ENCODE measurements at places on chromosomes 1 and 21.

- no peak for DNase-seq
Observed at GRCh38 chr1:193727850-193728249, 541.4 kb upstream of the B3GALT2 start.

DNA sequence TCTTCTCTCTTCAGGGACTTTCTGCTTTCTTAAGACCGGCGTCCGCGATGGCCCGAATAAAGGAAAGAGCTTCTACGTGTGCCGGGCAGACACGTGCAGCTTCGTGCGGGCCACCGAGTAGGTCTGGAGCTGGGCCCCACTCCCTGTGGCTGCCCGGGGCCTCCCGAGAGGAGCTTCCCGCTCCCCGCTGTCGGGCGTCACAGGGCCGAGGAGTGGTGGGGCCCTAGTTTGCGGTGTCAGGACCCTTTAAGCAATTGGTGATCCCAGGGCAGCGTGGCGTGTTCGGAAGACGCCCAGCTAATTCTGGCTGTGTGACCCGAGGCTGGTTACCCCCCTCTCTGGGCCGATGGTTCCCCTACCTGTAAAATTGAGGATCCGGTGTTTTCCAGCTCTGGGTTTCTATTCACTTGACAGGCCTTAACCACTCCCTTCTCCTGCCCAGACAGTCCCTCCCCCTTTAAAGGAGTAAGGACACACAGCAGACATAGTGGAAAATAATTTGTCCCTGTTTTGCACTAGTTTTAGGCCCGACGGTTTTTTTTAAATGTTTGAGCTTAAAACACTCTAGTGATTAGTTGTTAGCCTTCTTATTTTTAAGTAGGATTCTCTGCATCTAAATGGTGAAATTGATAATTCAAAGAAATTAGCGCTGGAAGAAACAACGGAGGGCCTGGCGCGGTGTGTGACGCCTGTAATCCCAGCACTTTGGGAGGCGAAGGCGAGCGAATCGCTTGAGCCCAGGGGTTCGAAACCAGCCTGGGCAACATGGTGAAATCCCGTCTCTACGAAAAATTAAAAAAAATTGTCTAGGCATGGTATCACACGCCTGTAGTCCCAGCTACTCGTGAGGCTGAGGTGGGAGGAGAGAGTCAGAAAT lies 553 bp downstream of the TTF2 start:
- DNase-seq: no peak

- DNase-seq: no peak
Observed at GRCh38 chr1:54274448-54274847, 74.5 kb downstream of the MRPL37 start.

DNA sequence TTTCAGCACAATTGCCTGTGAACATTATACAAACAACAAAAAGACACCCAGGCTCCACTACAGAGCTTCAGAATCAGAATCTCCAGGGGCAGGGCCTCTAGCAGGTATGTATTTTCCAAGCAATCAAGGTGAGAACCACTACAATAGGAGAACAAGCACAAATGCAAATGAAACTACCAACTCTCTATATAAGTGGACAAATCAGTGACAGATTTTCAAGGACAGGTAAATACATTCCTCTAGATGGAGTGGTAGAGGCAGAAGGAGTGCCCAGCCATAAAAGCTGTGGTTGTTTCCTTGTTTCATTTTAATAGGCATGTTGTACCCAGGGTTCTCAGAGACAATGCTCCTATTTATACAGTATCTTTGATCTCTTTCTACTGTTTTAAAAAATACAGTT lies 20.1 kb upstream of the CCDC17 start:
- DNase-seq: no peak

GRCh38 chr1:1669468-1670440 lies 10.9 kb upstream of the CDK11B start:
- DNase-seq: no peak

GRCh38 chr1:222071387-222071786 lies 329.5 kb upstream of the DUSP10 start:
- DNase-seq: no peak

DNA sequence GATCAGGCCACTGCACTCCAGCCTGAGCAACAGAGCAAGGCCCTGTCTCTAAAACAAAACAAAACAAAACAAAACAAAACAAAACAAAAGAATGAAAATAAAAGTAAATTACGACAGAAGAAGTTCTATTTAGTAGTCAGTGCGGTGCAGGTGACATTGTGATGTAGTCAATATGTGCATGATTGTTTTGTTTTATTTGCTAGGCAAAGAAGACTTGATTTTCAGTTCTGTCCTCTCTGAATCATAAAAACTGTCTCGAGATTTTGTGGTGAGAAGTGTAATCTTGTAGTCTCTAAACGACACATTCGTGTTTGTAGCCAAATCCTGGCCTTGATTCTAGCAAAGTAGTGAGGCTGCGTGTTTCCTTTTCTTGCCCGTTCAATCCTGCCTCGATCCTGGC lies 23.5 kb downstream of the PEX14 start:
- no peak for DNase-seq

DNA sequence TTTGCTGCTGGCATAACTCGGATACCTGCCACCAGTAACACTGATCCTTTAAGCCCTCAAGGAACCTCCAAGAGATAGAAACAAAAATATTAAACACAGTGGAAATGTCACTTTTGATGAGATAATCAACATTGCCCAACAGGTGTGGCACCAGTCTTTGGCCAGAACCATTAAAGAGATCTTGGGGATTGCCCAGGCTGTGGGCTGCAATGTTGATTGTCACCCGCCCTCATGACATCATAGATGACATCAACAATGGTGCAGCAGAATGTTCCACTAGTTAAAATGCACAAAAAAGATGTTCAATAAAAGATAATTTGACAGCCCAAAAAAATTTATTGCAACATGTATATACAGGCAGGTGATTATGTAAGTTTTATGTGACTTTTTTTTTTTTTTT lies 20.2 kb upstream of the ZMYM1 start:
- no peak for DNase-seq

DNA sequence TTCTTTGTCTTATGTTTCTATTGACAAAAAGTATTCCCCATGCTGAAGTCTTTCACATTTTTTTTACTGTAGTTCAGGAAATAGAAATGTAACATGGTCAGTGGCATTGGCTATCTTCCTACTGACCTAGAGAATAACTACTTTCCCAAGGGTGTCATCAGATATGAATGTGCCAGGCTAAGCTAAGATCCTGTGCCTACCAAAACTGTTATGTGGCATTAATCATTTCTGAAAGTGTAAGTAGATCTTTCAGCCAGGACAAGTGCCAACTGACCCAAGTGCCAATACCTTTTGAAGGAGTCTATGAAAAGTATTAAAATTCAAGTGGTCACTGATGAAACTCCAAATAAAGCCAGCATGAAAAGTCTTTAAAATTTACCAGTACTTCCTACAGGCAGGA lies 165.3 kb downstream of the TNFSF18 start:
- no peak for DNase-seq

- DNase-seq: no peak
Observed at GRCh38 chr21:28892199-28893111, 100.2 kb downstream of the LTN1 start.

GRCh38 chr1:244657421-244657820 lies 4.5 kb downstream of the DESI2 start:
- DNase-seq: no peak

DNA sequence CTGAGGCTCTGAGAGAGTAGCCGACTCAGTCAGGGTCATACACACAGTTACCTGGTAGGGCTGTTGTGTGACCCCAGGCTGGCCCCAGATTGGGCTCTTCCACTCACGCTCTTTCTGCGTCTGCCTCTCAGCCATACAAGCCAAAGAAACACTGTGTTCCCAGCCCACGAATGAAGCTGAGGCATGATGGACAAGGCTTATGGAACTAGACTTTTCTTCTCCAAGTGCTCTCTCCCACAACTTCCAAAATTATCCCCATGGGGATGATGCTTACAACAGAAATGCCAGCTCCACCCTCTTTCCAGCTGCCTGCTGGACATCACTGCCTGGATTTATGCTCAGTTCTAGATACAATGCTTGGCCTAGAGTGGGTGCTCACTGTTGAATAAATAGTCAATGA lies 102.8 kb upstream of the JUN start:
- DNase-seq: no peak

- DNase-seq: no peak
Observed at GRCh38 chr1:158163000-158163947, 17.4 kb upstream of the CD1D start.

GRCh38 chr1:97999320-97999719 lies 78.5 kb upstream of the DPYD start:
- DNase-seq: no peak

DNA sequence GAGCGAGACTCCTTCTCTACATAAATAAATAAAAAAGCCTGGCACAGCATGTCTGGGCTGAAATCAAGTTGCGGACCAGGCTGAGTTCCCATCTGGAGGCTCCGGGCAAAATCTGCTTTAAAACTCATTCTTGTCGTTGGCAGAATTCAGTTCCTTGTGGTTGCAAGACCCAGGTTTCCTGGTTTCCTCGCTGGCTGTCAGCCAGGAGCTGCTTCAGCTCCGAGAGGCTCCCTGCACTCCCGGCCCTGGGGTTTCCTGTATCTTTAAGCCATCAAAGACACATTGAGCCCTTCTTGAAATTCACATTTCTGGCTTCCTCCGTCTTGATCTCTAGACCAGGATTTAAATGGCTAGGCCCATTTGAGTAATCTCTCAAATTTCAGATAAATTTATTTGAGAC lies 20.6 kb upstream of the SCCPDH start:
- DNase-seq: no peak

DNA sequence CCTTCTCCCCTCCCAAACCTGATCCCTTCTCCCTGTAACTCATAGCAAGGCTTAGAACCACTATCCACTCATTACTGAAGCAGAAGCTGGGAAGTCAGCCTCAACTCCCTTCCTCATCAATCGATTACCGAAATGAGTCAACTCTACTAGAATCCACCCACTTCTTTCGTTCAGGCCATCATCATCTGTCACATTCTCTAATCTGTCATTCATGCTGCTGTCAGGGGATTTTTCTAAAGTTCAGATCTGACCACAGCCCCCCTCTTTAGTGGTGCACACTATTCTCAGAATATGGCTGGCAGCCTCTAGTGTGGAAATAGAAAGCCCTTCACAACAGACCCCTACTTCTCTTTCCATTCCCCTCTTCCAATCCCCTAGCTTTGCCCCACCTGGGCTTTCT lies 5.1 kb downstream of the NT5C1A start:
- DNase-seq: no peak

GRCh38 chr1:234997896-234998741 lies 130.5 kb downstream of the TOMM20 start:
- no peak for DNase-seq

- no peak for DNase-seq
Observed at GRCh38 chr1:175133673-175134435, 58.7 kb downstream of the KIAA0040 start.

- DNase-seq: no peak
Observed at GRCh38 chr1:226078374-226078773, 15.9 kb downstream of the H3-3A start.

DNA sequence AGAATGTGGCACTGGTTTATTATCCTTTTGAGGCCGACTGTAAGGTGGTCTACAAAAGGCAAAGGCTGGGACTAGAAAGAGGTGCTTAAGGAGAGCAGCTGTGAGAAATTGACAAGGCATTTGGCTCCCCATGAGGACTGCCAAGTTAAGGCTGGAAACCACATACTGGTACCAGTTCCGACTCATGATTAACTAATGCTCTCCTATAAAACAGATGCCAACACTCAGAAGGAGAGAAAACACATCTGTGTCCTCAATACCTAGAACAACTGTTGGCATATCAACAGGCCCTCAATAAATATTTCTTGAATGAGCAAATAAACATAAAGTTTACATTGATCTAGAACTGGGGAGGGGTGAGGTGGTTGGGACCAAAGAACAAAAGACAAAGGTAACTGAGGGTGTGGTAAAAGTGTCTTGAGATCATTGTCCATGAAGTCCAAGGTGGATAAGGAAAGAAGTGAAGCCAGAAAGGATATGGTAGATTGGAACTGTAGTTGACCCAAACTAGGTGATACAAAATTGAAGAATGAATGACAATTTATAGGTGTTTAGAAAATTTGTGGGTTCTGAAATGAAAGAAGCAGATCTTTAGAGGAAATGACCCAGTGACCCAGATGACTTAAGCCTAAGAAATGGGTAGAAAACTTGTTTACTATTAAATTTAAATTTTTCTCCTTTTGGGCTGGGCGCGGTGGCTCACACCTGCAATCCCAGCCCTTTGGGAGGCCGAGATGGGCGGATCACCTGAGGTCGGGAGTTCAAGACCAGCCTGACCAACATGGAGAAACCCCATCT lies 16.9 kb upstream of the MCL1 start:
- DNase-seq: no peak

GRCh38 chr1:24199291-24199900 lies 12.3 kb upstream of the IFNLR1 start:
- DNase-seq: peak; percentile 67

DNA sequence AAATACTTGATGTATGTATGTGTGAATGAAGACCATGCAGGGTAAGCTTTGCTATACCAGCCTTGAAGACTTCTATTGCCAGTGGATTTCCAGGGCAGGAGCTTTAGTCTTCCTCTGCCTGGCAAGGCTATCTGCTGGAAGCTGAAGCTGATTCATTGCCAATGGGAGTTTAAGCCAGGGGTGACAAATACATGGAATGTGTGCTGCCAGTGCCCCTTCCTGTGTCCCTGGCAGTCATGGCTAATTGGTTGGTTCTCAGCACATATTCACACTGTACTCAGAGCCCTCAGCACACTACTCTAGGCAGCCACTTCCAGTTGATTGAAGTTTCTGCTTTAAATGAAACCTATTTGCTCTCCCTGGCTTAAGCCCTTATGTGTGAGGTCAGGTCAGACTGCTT lies 1.5 kb downstream of the ZSCAN20 start:
- no peak for DNase-seq

GRCh38 chr1:26996024-26996423 lies 2.5 kb downstream of the TRNP1 start:
- DNase-seq: no peak

DNA sequence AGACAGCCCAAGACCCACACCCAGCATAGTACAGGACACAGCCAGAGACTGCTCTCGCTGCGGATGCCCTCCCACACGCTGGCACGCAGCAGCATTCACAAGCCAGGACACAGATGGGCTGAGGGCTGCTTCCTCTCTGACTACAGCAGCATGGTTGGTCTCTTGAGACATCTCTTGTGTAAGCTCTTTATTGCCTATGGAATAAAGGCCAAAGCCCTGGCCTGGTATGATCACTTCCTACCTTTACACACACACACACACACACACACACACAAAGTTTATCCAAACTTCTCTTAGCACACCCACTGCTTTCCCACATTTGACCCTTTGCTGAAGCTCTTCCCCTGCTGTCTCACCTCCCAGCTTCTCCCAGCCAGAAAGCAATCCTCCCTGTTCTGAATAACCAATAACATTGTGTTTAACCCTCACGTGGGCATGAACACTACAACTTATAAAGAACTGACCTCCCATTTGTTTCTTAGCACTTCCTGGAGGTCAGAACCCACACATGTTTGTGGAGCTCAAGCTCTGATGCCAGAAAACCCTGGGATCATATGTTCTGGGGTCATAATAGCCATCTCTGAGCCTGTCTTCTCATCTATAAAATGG lies 1.2 kb upstream of the LUZP1 start:
- DNase-seq: no peak

DNA sequence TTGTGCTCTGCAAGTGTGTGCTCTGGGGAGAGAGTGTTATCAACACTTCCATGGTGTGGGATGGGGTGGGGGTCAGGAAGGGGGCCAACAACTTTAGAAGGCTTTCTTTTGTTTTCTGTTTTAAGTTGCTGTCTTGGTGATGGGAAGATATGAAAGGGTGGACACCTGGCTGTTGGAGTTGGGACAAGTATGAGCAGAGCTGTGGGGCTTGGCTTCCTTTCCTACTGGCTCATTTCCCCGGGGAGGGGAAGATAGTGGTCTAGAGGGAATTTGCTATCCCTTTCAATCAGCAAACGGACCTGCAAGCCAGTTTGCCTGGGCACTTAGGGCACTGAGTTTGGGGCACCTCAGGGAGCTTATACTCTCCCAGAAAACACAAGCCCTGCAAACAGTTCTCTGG lies 19.2 kb downstream of the IER5 start:
- no peak for DNase-seq

Measured in stimulated activated CD4-positive, alpha-beta T cell treated with anti-CD3 and anti-CD28 coated beads, Interleukin-15, amount 100 ng/mL, for 48 hours (primary cell).